Fibroblast of skin of back (primary cell): ENCODE measurements at places on chromosomes 1 and 21.

DNA sequence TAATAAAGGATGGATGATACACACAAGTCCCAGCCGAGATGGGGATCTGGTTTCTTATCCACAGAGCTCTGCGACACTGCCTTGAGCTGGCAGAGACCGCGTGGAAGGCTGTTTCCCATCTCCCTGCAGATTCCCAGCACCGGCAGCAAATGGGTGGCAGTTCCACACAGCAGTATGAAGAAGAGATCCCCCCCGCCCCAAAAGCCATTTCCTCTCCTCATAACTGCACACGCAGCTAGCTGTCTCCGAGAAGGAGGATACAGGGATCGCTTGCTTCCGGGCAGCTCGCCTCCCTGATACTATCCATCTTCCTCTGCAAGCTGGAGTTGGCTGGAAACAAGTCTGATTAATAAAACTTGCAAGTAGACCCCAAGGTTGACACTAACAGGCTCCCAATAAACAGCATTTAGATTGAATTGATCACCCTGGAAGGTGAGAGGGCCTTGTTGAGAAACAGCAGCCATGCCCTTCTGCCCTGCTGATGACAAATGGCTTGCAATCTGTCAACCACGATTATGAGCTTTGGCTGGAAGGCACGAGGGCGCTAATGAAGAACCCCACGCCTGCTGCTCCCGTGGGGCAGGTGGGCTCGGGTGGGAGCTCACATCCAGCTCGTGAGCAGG is 642.3 kb downstream of the AJAP1 start:
- no peak for DNase-seq

DNA sequence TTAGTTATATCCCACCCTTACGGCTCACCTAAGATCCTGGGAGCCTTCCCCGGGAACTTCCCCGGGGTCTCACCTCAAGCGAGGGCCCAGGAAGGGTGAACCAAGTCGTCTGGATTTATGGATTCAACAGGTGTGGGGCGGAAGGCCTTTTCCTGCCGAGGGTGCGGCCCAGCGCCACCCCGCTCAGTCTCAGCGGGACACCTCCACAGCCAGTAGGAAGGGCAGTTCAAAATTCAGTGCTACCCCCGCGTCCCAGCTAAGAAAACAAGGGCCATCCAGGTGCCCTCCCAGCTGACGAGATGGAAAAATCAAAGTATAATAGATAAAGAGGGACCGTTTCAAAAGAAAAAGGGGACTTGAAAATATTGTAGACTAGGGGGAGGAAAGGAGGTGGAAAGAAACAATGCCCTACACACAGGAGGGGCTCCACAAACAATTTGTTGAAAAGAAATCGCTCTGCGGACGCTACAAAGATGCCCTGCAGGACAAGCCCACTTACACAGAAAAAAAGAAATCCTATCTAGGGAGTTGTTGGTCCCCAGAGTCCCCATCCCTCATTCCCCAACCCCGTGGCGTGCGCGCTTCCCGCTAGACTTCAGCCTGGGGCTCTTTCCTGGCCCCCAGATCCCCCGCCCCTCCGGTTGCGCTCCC is 1.3 kb downstream of the SLC2A1 start:
- DNase-seq, result no peak

- peak; percentile 58 for DNase-seq
Measured at GRCh38 chr1:160416369-160416768, 16.0 kb downstream of the VANGL2 start.

GRCh38 chr1:68433395-68433794 is 16.4 kb downstream of the RPE65 start:
- DNase-seq, result no peak

DNA sequence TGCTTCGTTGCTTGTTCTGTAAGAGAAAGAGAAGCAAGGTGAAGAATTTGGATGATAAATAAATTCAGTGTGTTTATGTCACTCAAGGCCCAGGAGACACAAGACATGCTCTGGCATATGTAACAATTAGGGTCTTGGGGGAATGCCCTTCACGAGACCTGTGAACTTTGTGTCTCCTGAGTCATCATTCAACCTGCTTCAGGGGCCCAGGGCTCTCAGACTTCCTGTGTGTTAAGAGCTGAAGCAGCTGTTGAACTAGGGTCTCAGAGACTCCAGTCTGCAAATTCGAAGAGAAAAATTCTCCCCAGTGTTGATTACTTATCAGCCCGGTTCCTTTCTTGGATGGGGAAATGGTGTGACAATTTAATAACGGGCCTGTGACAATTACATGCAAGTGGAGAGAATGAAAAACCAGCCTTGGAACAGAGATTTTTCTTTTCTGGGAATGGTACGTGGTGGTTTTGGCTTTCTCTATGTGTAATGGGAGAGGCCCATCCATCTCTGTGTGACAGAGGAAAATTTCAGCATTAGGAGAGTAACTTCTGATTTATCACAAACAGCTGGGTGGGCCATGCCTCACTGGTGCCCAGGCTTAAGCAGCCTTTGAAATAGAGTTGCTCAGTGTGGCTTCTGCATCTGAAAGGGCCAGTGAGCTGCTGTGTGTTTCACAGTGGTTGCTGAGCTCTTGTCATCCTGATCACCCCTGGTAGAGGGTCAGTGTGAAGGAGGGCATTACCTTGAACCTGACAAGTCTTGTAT is 22.4 kb downstream of the HUNK start:
- no peak for DNase-seq

DNA sequence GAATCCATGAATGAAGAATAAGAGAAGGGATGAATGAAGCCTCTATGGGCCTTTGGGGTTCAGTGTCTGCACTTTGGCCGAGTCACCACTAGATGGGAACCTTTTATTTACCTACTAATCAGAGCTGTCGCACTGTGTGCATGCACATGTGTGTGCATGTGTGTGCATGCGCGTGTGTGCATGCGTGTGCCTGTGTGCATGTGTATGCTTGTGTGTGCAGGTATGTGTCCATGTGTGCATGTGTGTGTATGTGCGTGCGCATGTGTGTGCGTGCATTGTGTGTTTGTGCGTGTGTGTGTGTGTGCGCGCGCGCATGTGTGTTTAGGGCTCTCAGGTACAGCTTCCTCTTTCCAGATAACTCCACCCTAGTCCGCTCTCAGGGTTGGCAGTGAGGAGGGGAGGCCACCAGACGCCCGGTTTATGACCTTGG is 20.4 kb upstream of the UBXN10 start:
- no peak for DNase-seq

- peak; percentile 24 for DNase-seq
Measured at GRCh38 chr1:170749549-170749948, 85.6 kb downstream of the PRRX1 start.

GRCh38 chr1:21072721-21073120 is 104.0 kb downstream of the EIF4G3 start:
- peak; percentile 62 for DNase-seq

DNA sequence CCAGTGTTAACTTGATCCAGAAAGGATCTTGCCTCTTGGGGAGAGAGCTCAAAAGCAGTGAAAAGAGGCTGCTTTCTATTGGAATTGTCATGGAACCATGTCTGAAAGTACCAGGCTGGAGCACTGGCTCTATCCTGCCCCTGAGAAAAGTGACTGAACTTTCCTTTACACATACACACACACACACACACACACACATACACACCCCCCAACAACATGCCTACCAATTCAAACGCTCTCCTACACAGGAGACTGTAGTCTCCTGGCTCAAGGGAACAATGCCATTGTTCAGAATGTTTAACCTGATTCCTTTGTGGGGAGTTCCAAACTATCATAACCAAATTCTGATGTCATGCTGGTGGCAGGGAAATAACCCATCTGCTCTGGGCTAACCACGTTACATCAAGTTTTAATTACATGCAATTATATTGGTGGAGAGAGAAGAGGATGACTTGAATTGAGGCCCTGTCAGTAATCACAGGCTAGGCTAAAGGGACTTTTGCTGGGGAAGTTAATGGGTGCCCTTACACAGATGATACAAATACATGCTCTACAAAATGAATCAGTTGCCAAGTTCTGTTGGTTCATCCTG is 52.3 kb upstream of the DUSP10 start:
- no peak for DNase-seq

- DNase-seq, result no peak
Measured at GRCh38 chr1:50110151-50110550, 1.4 kb downstream of the ELAVL4 start.

- no peak for DNase-seq
Measured at GRCh38 chr1:203151362-203152157, 24.0 kb downstream of the ADORA1 start.

DNA sequence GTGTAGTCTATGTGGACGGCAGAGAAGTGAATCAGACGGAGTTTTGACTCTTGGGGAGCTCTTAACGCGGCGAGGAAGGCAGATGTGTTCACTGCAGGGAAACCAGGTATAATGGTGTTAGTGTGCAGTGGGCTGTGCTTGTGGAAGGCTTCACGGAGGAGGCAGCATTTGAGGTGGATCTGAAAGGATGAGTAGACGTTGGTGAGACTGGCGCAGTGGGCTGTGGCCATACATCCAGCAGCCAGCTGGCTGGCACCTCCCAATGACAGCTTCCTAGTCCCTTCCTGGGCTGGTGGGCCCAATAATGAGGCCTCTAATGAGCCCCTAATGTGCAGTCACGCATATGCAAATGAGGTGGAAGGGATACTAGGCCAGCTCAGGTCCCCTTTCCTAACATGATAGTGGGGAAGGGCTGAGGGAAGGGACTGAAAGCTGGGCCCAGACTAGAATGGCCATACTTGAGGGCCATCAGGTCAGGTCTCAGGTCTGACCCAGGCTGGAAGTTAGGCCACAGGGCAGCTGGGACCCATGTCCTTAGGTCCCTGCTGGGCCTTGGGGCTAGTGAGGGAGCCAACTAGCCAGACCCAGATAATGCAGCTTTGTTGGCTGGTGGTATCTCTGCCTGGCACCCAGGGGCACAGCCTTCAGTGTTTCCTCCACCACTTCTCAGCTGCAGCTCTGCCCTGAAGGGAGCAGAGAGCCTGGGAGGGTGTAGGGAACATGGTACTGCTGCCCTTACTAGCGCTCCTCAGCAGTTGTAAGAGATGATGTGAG is 3.8 kb downstream of the MAP7D1 start:
- DNase-seq, result no peak

- no peak for DNase-seq
Measured at GRCh38 chr1:183632964-183633363, 2.6 kb downstream of the ARPC5 start.

DNA sequence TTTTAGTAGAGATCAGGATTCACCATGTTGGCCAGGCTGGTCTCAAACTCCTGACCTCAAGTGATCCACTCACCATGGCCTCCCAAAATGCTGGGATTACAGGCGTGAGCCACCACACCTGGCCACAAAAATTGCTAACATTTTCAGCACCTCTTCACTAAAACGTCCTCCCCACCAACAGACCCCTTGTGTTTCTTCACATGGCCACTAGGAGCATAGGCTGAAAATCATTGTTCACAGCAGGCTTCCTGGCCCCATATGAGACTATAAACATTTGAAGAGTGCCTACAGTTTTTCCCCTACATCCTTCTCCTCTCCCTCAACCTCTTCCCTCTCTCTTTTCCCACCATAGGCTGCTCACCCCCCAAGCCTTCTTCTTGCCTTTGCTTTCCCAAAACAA is 28.0 kb upstream of the SFPQ start:
- peak; percentile 8 for DNase-seq

DNA sequence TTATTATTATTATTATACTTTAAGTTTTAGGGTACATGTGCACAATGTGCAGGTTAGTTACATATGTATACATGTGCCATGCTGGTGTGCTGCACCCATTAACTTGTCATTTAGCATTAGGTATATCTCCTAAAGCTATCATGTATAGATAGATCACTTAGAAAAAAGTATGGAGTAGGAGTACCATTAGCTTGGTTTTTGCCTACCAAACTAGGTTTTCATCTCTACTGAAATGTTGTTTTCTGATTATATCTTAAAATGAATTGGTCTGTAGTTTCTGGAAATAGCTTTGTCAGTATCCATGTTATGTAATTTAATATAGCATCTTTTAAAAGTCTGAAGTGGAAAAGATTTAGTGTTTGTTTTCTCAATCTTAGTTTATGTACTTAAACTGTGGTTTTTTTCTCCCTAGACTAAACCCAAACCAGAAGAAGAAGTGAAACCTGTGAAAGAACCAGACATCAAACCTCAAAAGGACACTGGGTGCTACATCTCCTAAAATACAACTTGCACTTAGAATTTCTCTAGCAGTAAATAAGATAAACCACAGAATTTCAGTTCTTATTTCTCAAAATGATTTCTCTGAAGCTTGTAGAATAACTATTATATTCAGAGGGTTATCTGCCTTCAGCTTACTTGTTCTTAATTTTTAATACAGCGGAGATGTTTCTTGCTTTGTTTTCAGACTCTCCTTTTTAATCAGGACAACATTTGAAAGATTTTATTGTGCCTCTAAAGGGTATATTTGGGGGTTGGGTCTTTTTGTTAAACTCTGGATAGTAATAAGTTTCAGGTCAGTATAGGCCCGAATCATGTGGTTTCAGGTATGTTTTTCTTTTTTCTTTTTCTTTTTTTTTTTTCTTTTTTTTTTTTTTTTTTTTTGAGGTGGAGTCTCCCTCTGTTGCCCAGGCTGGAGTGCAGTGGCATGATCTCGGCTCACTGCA is 4.5 kb upstream of the FAM177B start:
- DNase-seq, result no peak

DNA sequence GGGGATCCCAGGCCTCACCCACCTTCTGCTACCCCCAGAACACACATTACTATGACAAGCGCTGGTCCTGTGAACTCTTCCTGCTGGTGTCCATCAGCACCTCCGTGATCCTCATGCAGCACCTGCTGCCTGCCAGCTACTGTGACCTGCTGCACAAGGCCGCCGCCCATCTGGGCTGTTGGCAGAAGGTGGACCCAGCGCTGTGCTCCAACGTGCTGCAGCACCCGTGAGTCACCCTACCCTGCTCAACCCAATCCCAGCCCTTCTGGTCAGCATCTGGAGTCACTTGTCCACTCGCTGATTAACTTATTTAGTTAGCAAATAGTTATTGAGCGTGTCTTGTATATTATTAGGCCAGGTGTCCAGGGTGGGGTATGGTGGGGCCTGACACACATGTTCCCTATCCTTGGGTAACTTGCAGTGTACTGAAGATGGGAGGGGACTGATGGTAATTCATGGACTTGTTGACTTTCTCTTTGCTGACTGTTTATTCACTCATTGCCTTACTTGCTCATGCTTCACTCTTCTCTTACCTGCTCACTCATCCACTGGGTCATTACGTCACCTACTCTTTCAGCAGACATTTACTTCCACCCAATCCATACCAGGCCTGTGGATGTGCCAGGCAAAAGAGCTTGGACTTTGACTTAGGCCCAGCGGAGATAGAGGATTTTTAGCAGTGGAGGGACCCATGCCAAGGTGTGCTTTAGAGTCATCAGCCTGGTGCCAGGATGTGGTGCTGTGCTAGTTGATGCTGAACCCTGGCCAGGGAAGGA is 12.9 kb upstream of the KPNA6 start:
- no peak for DNase-seq

- DNase-seq, result no peak
Measured at GRCh38 chr21:26011292-26011940, 159.2 kb downstream of the APP start.

DNA sequence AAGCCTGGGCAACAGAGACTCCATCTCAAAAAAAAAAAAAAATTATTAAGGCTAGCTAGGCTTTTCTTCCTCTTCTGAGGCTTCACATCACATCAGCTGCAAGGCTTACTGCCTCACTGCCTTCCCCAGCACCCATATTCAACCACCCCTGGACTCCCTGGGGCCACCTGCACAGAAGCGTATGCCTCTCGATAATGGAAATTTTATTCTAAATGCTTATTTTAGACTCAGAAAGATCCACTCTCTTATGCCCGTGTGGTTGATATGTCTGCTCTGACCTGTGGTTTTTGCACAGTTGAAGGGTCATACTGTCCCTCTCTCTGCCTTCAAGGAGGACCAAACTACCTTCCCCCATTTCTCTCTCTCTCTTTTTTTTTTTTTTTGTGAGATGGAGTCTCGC is 1.5 kb upstream of the FCRLA start:
- DNase-seq, result no peak

- DNase-seq, result peak; percentile 60
Measured at GRCh38 chr1:246647513-246647912, 76.7 kb upstream of the SCCPDH start.

GRCh38 chr1:15799004-15799867 is 8.2 kb downstream of the UQCRHL start:
- DNase-seq, result peak; percentile 99
